ENCODE measurements at places on chromosomes 7 and 10.

- no peak for DNase-seq
Observed at GRCh38 chr7:14023838-14024237, 34.4 kb upstream of the ETV1 start.

GRCh38 chr7:111528331-111528730 is 34.0 kb downstream of the IMMP2L start:
- DNase-seq = no peak

- DNase-seq = no peak
Observed at GRCh38 chr10:118145256-118145655, 98.5 kb upstream of the RAB11FIP2 start.

DNA sequence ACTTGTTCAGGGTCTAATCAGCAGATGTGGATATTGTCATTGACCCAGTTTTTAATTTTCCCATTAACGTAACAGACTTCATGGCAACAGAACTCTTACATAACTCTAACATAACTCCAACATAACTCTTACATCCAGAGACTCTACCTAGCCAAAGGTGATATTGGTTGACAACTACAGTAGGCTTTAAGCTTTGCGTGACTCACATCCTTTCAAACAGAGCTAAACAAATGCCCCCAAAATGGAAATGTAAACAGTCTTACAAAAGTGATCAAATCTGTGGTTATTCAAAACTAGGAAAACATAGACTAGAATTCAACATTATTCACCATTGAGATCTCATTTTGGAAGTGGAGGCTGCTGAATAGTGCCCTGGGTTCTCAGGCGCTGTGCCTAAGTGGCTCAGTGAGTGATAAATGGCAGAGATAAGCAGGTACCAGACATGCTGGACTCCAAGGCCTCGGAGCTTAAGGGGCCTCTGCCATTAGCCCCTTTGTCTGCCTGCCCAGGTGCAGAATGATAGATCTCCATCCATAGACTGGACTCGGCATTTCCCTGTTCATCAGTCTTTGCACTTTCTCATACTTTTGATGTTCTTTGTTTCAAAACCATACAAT is 34.3 kb upstream of the BTBD16 start:
- DNase-seq = no peak

DNA sequence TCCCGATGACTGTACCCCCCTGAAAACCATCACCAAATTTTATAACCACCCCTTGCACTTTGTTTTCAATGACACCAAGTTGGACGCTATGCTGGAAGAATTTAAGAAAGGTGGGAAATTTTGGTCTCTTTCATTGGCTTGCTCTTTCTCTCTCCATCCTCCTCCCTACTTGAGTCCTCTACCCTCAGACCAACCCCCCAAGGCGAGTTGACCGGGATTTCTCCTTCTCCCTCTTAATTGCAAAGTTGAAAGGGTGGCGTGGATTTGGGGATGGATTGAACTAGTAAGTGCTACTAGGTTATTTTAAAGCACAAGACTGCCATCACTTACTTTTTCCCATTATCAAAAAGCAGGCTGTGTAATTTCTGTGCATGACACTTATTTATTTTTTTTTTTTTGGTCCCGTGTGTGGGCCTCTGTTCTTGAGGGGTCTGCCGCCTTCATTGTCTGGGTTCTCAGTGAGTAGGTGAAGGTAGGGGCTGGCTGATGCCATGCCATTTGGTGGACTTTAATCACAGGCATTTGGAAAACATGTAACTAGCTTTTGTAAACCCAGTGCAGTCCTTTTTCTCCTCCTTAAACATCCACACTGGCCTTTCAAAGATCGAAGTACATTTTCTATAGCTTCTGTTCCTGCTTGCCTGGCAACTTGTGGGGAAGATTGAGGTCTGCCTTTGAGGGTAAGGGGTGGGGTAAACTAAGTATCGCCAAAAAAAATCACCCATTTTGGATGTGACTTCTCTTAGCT is 2.1 kb downstream of the CNNM2 start:
- DNase-seq = no peak

GRCh38 chr10:110710621-110711020 is 66.5 kb downstream of the RBM20 start:
- DNase-seq = no peak

- peak; percentile 64 for DNase-seq
Observed at GRCh38 chr7:137592232-137592896, 248.8 kb upstream of the PTN start.

GRCh38 chr7:87106974-87107612 is 45.2 kb upstream of the DMTF1 start:
- DNase-seq = no peak

- no peak for DNase-seq
Observed at GRCh38 chr7:94912085-94912484, 4.7 kb downstream of the PPP1R9A start.

GRCh38 chr7:84700563-84701370 is 486.1 kb downstream of the SEMA3D start:
- no peak for DNase-seq

DNA sequence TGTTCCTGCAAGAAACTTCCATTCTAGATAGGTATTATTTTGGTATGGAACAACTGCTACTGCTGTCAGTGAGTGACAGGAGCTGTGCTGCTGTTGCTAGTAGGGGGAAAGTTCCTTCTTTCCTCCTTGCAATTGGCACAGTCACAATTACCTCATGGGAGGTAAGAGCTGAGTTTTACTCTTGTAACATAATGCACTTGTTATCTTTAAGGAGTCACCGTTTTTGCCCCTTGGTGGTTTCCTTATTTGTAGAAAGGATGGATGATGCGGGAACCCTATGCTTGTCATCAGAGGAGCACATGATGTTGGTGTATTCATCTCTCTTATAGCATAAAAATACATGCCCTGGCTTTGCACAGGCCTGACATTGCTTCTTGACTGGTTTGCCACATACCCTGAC is 234.7 kb upstream of the NPY start:
- DNase-seq = no peak

GRCh38 chr7:69843653-69844052 is 245.4 kb downstream of the AUTS2 start:
- DNase-seq = no peak

- peak; percentile 23 for DNase-seq
Observed at GRCh38 chr10:106175760-106176377, 988.6 kb downstream of the SORCS1 start.

DNA sequence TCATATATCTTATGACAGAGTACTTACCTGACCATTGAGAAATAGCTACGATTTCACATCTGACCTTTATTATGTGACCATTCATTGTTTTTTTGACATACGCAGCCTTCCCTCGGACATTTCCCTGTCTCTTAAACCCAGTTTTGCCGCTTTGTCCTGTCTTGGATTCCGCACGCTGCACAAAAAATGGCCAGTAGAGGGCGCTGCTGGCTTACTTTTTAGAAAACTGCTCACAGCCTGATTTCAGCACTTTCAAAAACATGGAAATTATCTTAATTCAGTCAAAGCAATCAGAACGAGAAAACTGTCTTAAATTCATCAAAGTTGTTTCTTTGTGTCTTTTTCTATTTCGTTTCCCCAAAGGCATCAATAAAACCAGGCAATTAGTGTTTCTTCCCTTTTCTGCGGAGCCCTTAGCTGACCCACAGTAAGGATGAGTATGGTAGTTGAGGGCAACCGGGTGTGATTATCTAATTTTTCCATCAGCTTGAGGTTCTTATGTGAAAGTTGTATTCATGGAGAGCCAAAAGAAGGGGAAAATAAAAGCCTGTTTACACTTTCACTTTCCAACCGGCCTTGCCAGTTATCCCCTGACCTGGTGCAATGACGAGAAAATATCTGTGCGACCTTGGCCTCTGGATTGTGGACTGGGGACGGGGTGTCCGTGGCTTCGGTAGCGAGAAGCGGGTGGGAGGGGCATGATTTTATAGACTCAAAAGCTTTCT is 144.4 kb downstream of the DYNC1I1 start:
- DNase-seq = peak; percentile 77

- DNase-seq = no peak
Observed at GRCh38 chr7:28621369-28621841, 209.1 kb downstream of the CREB5 start.
